Cardiac muscle cell (in vitro differentiated cells and primary cell): ENCODE measurements at places on chromosomes 1 and 21.

DNA sequence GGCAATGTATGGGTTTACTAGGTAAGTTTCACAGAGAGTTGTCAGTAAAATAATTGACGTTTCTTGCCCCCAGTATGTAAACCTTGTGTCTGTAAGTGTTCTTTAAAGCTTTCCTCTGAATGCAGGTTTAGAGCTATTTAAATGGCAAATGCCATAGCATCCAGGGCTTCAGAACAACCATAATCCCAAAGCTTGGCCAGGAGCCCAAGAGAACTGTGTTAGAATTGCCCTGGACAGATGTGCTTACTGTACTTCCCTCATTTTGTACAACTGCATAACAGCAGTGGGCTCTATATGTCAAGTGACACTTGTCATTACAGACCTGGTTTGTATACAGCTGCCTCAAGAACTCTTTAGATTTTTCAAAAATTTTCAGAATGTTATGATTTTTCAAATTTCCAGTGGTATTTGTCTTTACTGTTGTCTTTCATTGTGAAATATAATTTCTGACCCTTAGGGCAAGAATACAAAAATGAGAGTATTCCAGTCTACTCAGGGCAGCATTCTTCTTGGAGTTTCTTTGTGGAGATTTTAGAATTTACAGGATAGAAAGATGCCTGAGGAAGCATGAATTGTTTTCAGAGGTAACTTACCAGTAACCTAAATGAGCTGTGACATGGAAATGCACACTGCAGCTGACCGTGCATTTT lies 136.9 kb upstream of the L1TD1 start:
- no peak for DNase-seq

DNA sequence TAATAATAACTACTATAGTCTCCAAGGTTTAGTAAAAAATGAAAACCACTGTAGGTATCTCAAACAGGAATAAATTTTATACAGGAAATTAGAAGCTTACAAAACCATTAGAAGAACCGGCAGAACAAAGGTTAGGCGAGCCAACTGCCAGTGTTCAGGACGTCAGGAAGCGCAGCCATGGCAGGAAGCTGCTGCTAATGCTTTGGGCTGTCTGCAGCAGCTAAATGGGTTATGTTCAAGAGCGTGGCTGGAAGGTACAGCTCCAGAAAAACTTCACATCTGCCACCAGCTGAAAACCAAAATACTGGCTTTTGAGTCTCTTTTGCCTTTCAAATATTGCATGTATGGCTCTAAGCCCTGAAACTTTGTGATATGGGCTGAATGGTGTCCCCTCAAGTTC lies 35.7 kb upstream of the MYSM1 start:
- no peak for DNase-seq

DNA sequence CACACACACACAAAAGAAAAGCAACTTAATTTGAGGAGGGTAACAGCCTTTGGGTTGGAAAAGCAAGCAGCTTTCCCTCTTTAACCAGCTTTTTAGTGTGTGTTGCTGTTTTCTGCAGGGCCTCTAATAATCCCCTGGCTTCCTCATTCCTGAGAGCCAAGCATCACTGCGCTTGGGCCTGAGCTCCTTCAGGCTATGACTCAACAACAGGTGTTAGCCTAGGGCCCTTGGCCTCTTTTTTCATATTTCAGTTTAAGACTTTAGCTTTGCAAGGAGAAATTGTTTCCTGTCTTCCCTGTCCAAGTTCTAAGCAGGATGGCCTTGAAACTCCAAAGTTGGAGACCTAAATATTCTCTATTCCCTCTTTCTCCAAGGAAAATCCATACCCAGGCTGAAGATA lies 26.2 kb upstream of the SNX27 start:
- DNase-seq = no peak

DNA sequence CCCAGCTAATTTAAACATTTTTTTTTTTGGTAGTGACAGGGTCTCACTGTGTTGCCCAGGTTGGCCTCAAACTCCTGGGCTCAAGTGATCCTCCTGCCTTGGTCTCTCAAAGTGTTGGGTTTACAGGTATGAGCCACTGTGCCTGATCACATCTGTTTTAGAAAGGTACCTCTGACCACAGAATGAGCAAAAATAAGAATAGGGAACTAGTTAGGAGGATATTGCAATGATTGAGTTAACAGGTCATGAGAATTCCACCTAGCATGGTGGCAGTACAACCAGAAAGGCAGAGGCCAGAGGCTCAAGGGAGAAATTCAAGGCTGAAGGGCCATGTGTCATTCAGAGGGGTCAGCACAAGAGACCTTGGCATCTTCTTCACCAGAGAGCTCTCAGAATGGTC lies 49.6 kb downstream of the ELAPOR1 start:
- DNase-seq = no peak

DNA sequence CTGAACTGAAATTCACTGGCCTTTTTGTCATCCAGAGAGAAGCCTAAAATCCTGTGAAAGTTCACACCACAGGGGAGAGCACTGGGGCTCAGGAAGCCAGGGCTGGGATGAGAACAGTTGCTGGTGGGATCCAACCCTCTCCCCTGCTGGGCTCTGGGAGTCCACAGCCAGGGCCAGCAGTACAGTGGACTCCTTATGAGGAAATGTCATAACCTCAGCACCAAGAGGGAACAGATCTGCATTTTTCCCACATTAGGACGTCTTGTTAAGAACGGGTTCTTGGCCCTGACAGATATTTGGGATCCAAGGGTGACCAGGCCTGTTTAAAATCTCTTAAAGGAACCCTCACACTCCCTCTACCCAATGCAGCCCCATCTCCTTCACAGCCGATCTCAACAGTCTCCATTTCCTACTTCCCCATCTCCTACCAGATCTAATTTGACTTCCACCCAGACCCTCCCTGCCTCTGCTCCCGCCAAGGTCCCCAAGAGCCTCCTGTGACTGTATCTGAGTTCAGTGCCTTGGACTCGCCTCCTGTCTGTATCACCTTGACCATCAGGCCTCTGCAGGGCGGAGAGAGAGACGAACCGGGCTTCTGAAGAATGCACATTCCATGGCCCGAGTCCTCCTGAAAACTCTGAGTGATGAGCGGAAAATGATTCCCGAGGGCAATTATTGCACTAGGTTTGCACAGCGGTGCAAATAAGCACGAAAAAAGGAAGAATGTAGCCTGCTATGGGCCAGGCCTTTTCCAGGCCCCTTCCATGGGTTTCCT lies 159.9 kb downstream of the TRABD2B start:
- DNase-seq = no peak

DNA sequence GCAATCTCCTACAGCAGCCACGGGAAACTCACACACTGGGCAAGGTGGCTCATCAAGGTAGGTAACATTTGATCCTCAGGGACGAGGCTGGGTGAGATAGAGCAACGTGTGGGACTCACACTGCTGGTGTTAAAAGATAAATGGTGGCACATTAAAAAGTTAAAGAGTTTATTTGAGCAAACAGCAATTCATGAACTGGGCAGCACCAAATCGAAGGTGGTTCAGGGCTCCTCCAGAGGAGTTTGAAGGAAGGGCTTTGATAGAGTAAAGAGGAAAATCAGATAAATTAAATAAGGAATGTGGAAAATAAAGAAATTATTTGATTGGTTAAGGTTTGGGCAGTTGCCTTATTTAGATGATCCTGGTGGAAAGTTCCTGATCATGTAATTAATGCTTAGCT lies 23.6 kb upstream of the TMEM51 start:
- DNase-seq = no peak

- no peak for DNase-seq
These were observed 42.9 kb downstream of the CAPZB start for GRCh38 chr1:19442154-19443096.

- no peak for DNase-seq
These were observed 7.6 kb downstream of the APOBEC4 start for GRCh38 chr1:183645531-183645930.

- peak; percentile 79 for DNase-seq
These were observed 675.6 kb downstream of the SMYD3 start for GRCh38 chr1:245831518-245831917.

- DNase-seq = no peak
These were observed 48.6 kb downstream of the PCP4 start for GRCh38 chr21:39915881-39916280.

DNA sequence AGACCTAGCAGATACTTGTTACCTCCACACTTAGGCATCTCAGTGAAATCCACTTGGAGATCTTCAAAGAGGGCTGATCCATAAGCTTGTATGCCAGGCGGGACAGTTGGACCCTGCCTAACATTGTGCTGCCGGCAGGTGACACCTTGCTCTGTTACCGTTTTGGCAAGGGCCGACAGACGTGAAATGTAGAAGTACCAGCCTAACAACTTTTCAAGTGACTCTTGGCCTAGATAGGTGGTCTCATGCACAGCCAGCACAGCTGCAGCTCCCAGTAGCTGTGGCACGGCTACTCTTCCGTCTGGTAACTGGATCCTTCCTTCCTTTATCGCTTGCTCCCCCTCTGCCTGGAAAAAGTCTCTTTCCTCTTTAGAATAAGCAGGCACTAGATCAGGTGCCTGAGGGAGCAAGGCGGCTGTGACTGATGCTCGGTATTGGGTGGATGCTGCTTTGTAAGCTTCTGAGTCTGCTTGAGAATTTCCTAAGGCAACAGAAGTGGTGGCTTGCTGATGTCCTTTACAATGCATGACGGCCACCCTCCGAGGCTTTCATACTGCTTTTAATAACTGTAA lies 713.5 kb downstream of the AMY1C start:
- DNase-seq = no peak

DNA sequence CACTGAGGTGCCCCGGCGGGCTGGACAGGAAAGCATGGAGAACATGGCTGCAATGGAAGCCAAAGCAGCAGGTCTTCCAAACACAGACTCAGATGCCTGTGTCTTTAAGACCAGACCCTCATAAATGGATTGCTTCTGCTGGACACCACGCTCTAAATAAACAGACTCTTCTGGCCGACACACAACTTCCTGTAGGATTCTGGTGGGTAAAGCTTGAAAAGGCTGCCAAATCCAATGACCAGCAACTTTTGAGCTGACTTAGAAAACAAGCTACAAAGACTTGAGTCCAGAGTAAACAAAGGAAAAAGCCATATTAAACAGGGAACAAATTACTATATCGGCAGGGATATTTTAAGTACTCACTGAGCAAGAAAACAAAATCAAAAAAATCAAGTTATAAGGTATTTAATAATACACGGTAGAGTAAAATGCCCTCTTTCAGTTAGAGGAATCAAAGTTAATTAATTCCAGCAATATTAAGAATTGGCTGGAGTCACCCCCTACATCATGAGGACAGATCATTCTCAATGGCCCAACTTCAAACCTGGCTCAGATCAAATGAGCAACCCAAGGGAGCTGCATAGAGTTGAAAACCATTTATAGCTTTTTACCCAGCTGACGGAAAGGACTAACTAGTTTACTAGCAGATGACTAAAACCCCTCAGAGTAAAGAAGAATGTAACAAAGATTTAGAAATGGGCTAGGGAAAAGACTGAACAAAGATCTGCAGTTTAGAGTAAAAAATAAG lies 102.4 kb downstream of the TGFBR3 start:
- DNase-seq = no peak

DNA sequence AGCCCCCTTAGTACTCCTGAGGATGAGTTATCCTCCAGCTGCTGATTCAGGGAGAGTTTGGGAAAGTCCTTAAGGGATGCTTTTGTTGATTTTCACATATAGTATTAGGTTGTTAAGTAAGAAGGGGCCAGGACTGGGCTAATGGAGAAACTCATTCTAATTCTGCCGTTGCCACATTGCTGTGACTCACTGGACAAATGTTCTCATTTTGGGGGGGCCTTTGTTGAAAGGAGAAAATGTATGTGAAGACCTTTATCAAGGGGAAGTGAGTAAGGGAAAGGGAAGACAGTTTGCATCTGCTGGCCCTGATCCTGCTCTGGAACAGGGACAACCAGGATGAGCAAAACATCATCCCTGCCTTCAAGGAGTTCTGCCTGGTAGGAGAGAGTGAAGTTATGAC lies 123.2 kb upstream of the FGGY start:
- no peak for DNase-seq

DNA sequence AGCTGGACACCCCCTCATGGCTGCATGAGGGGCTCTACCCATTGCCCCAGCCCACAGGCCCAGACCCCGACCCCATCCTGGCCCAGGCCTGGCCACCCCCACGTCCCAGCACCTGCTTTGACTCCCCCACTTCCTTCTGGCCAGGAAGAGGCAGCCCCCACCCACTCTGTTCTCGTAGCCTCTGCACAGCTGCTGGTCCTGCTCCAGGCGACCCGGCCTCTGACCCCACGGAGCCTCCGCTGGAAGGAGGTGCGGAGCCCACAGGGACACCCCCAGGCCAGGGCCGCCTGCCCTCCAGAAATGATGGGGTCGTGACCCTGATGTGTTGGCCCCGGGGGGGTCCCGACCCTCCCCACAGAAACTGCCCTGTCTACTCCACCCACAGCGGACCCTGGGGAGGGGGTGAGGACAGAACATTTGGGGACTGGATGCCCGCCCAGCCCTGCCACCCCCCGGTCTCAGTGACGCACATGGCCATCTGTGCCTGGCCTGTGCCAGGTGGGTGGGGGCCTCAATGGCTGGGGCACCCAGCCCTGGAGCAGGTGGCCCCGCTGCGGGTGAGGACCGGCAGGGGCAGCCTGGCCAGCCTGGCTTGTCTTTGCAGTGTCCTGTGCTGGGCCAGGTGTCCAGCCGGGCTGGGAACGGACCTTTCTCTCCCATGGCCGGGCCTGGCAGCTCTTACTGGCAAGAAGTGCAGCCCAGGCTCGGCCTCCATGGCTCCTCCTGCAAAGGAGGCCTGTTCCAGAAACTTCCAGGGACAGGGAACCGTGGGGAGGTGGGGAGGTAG lies 78.6 kb downstream of the MORN1 start:
- DNase-seq = no peak

DNA sequence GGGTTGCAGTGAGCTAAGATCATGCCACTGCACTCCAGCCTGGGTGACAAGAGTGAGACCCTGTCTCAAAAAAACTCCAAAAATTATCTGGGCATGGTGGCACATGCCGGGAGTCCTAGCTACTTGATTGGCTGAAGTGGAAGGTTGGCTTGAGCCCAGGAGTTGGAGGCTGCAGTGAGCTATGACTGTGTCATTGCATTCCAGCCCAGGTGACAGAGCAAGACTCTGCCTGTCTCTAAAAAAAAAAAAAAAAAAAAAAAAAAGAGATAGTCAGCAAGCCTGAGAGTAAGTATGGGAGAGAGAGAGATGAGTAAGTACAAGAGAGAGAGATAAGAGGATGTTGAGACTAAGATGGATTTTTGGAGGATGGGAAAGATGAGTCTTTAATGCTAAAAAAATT lies 180.8 kb upstream of the CACYBP start:
- DNase-seq = no peak

DNA sequence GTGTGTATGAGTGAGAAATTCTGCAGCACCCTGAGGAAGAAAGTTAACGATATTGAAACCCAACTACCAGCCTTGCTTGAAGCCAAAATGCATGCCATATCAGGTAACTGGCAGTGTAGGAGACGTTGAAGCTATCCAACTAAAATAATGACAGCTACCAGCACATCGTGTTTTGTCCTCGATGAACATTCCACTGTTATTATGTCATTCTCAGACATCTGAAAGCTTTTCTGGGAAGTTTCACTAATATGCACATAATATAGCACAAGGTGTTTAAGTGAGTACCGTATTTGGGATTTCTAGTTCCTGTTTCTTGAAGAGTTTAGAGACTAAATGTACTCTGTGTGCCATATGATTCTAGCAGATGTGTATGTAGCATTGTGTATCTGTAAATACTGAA lies 173.5 kb downstream of the DISC1 start:
- peak; percentile 38 for DNase-seq
